ENCODE measurements at places on chromosomes 11 and 22.

DNA sequence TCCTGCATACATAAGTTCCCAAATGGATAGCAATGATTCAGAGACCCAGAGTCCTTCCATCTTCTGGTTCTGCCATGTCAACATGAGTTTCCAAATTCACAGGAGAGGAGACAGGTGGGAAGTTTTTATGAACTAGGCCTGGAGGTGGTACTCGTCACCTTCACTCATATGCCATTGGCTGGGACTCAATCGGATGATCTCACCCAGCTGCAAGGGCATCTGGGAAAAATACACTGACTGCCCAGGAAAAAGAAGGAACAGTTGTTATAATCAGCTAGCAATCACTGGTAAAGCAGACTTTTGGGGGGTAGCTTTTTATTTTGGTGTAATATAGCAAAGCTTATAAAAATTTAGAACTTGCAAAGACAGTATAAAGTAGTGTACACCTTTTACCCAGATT, 83.9 kb downstream of the OTOG start:
- no peak for DNase-seq

DNA sequence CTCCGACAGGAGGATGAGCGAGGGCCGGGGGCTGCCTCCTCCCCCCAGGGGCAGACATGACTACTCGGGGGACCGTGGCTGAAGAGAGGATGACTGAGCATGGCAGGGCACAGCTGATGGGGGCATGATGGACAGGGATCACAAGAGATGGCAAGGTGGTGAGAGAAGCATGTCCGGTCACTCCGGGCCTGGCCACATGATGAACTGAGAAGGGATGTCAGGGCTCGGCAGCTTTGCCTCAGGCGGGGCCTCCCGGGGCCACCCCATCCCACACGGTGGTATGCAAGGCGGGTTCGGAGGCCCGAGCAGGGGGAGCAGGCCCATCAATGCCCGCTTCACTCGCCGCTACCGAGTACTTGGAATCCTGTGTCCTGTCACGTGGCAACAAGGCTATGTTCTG, 36.6 kb upstream of the UBASH3B start:
- DNase-seq = no peak

- DNase-seq = no peak
These were observed 21.5 kb downstream of the ETS1 start for GRCh38 chr11:128565881-128566280.

DNA sequence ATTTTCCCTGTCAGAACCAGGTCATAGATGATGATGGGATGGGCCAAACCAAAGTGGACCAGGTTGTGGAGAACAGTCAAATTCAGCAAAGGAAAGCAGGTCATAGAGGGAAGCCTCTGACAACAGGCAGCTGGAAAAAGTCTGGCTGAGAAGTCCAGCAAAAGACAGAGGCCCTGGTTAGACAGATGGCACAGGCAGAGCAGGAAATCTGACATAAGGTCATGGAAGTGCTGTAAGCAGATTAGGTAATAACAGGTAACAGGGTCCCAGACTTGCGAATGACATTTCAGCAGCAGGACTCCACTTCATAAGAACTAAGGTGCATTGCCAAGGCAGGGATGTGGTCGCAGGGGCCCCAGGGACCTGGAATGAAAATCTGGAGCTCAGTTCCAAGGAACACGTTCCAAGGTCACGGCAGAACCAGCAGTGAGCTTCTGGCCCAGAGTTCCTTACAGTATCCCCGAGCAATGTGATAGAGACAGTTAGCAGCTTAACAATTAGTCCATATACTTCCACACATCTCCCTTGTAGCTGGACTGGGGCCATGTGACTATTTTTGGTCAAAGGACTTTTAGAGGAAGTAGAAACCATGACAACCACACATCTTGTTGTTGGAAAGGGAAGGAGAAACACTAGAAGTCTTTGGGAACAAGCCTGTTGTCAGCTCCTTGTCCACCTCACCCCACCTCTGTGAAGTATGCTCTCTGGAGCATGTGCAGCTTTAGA, 75.4 kb downstream of the ME3 start:
- DNase-seq = no peak

DNA sequence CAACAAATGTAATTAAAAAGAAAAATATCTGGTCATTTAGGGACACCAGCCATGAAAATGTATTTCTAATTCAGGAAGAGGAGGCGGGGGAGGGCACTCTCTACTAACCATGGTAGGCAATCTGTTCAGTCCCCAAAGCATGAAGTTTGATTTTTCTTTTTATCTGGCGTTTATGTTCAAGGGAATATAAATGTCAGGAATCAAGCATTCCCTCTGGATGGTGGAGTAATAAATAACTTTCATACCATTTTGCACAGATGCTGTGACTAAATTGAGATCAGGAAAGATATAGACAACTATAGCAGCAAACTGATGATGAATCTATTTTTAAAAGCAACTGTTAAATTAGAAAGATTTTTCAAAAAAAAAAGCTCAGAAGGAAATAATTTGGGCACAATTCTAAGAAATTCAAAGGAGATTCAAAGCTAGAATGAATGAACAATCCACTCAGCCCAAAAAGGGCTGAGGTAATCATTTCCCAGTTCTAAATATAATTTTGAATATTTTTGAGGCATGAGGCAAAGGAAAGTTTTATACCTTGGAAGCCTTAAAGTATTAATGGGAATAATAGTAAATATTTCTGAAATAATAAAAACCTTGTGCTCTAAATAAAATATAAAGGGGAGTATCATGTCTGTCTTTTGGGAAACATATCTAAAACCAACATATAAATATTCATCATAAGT, 146.4 kb upstream of the POU2AF2 start:
- no peak for DNase-seq

DNA sequence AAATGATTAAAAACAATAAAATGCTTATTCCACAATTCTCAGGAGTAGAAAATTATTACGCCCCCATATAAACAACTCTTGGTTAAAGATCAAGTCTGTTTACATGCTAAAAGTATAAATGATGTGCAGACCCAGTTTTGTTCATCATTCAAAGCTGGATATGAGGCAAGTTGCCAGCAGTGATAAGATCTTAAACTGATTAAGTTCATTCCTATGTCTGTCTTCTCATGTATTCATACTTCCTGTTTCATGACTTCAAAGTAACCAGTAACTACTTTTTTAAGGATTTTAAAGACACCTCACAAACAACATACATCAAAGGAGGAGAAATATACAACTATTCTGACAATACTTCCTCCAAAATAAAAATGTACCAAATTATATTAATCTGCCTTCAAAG, 55.0 kb upstream of the ARHGAP32 start:
- no peak for DNase-seq

DNA sequence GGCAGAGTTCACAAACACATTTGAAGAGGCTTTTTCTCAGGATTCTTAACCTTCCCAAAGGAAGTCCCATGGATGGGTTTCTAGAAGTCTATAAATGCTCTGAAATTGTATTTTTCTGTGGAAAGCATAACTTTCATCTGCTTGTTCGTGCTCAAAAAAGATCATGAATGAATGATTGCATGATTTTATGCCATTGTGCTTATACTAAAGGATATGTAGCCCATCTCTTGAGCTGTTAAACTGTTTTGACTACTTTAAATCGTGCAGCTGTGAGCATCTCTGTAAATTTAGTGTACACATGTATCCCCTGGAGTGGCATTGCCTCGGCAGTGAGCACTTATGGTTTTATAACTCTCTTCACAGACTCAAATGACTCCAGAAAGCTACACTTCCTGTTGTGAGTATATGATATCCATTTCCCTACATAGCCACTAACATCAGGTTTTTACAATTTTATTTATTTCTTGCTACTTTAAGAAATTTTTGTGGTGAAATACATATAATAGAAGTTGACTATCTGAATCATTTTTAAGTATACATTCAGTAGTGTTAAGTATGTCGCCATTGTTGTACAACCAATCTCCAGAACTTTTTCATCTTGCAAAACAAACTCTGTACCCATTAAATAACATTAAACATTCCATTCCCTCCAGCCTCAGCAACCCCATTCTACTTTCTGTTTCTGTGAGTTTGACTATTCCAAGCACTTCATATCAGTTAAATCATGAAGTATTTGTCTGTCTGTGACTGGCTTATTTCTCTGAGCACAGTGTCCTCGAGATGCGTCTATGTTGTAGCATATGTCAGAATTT, 8.0 kb downstream of the NEAT1 start:
- no peak for DNase-seq
